ENCODE measurements at places on chromosomes 7 and 10.
A peak's percentile ranks its signal among the peaks of the same experiment; 100 is the strongest.

DNA sequence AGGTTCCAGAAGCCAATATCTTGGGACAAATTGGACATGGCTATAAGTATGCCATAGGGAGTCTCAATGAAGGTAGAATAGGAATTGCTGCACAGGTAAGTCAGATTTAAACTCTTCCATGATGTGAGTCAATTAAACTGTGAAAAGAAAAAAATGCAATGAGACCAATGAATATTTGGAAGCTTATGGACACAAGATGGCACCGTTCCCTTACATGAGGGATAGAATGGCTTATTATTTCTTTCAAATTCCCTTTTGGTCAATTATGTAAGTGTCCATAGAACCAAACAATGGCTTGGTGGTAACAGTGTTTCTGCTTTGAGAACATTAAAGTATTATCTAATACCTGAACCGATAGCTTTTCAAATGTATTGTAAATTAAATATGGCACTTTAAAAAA lies 35.6 kb downstream of the ACADSB start:
- no peak for DNase-seq

DNA sequence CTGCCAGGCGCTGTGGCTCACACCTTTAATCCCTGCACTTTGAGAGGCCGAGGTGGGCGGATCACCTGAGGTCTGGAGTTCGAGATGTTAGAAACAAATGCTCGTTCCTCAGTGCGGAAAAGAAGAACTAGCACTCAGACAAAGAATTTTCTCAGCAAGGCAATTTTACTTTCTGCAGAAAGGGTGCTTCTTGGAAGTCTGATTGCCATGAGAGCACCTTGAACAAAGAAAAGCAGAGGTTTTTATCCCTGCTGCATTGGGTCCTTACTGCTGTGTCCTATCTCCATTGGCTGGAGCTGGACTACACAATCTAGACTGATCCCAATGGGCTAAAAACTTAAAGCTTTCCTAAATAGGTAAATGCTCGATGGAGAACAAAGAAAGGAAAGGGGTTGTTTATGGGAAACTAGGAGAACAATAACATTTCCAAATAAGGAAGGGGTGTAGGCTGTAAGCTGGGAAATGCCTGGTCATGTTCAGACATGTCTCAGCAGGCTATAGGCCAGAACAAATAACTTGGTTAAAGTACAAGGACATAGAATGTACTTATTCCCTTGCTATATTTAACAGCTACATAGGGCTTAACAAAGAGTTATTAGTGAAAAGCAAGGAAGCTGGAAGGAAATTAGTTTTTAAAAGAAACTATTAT lies 26.1 kb upstream of the ACTR3B start:
- DNase-seq: no peak

DNA sequence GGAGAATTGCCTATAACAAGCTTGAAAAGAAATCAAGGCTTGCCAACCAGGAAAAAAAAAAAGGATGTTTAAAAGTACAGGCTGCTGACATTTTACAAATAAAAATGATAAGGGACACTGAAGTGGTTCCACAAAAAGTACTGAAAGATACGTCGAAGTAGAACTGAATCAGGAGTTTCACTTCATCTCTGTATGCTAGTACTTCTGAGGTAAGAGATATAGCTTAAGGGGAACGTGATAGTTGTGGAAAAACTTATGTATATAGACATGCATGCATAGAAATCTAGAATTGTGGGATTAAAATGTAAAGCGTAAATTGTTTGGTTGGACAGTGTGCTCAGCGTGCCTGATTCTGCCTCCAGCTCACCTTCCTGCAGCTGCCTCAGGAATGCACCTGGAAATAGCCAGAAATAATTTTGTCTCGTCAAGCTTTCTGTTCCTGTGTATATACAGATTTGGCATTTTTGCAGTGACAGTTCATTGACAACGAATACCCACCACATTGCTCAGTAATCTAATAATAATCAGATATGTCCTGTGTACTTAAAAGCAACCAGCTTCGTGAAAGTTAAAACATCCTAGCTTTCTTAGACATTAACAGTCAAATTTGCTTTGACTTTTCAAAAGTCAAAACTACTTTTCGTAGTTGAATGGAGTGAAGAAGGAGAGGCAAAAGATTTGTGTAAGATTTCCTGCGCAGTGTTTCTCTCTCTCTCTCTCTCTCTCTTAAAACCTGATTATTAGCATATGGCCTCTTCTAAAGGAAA lies 1.4 kb downstream of the SOSTDC1 start:
- no peak for DNase-seq

GRCh38 chr7:155377838-155378579 lies 79.9 kb upstream of the EN2 start:
- peak; percentile 60 for DNase-seq

DNA sequence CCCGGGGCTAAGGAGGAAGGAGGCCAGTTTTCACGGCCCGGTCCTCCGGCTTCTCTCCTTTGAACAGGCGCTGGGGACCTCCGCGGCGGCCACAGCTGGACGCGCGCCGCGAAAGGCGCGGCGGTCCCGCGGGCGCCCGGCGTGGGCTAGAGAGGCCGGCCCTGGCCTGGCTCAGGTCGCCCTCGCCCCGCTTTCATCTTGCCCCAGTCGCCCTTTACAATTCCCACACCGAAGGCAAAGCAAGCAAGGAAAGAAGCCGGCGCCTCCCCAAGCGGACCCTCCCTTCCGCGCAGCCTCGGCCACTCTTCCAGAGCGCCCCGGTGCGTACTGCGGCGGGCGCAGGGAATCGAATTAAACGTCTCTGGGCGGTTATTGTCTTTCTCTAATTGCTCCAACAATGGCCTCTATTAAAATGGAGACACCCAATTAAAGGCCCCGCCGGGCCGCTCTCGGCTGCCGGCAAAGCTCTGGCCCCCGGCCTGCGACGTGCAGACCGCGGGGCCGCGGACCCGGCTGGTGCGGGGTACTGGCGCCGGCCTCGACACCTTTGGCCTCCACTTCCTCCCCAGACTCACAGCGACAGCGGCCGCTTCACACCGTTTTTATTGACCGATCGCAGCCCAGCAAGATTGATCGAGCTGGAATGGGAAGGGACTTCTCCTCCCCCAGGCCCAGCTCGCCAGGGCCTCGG lies 4.5 kb upstream of the GATA3 start:
- DNase-seq: no peak

DNA sequence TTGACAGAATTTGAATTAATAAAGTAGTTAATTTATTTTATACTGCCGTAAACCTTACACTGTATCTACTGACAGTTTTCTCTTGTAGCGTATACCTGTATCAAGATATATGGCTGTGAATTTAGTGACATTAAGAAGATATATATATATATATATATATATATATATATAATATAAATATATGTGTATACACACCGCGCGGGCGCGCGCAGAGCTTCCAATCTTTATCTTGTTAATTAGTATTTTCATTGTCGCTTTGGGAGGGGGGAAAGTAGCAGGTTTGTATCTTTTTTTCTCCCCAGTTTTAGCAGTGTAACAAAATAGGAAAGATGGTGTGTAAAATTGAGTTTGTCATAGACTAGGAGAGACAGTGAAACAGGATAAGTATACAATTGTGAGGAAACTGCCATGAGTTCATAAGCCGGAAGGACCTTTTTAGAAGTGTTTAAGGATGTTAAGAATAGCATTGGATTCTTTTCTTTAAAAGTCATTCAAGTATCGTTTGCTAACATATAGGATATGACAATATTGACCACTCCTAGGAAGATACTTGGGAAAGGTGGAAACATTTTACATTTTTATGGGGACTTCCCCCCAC lies 2.0 kb downstream of the PLEKHA1 start:
- no peak for DNase-seq

GRCh38 chr7:108002726-108003598 lies at the start of gene LAMB1:
LAMB1 (minus strand) TSS chr7:108003161; CDS start chr7:108002885, 276 bp downstream.
- DNase-seq: peak; percentile 81

- peak; percentile 21 for DNase-seq
Observed at GRCh38 chr7:105691680-105692564, 110.6 kb upstream of the EFCAB10 start.

- DNase-seq: peak; percentile 87
Observed at GRCh38 chr7:27364344-27364758, 121.7 kb downstream of the EVX1 start.

DNA sequence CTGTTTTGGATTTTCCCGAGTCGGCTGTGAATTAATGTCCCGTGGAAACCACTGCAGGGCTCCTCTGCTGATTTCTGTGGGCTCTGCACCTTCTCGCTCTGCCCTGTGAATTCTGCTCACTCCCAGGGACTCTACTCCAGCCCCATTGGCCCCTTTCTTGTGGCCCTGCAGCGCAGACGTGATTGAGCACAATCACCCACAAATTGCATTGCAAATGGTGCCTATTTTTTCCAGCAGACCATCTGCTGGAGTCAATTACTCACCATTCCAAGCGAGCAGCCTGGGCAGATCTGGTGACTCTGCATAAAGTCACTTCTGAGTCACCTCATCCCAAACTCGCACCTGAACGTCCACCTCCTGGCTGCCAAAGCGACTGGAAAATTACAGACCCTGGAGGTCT lies 235.8 kb downstream of the PAXIP1 start:
- no peak for DNase-seq

- no peak for DNase-seq
Observed at GRCh38 chr10:104521901-104522694, 119.0 kb upstream of the SORCS3 start.

DNA sequence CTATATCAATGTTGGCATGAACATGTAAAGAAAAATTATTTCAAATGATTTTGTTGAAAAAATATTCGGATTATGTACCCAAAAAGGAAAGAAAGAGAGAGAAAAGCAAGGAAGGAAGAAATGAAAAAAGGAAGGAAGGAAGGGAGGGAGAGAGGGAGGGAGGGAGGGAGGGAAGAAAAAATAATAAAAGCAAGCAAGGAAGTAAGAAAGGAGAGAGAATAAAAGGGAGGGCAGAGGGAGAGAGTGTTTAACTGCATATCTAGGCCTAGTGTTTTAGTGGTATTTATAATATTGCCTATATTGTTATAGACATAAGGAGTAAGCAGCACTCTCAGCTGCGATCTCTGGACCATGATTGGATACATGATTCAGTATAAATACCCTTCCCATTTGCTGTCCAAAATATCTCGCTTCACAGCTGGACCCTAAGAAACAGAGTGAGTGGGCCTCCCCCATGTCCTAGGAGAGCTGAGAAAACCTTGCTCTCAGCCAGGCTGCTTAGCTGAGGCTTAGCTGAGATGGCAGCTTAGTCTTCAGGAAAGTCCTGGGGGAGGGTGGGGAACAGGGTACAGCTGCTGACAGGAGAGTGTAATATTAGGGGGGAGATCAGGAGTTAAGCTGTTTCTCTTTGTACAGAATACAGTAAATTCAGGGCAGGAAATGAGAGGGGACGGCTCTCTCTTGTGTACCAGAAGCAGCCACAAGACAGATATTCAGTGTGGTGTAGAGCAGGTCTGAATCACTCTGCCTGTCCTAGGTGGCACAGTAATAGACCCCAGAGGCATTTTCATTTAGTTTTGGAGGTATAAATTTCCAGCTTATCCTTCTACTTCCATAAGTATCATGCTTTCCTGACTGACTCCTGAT lies 66.8 kb upstream of the TARP start:
- no peak for DNase-seq

- no peak for DNase-seq
Observed at GRCh38 chr7:113698556-113699220, 220.1 kb downstream of the PPP1R3A start.

DNA sequence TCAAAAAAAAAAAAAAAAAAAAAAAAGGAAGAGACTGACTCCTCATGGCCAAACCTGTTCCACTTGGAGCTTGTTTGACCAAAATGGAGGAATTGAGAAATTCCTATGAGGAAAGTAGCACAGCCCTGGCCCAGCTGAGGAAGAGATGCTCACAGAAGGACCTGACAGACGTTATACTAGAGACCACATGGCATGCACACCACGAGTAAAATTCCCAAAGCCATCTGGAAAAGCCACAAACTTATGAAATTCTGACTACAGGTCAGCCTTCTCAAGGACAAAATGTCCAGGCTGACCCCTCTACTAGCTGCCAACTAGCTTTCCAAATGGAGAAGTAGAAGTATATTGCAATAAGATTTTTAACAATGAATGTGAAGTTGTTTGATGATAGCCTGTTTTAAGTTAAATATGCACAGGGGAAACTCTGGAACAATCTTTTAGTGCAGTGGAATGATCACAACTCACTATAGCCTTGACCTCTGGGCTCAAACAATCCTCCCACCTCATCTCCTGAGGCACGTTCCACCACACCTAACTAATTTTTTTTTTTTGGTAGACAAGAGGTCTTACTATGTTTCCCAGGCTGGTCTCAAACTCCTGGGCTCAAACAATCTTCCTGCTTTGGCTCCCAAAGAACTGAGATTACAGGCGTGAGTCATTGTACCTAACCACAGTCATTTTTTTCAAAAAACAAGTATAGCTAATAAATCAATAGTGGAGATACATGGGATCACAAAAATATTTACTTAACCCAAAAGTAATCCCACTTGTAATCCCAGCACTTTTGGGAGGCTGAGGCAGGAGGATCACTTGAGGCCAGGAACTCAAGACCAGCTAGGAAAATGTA lies 75.7 kb downstream of the AKR1D1 start:
- no peak for DNase-seq

DNA sequence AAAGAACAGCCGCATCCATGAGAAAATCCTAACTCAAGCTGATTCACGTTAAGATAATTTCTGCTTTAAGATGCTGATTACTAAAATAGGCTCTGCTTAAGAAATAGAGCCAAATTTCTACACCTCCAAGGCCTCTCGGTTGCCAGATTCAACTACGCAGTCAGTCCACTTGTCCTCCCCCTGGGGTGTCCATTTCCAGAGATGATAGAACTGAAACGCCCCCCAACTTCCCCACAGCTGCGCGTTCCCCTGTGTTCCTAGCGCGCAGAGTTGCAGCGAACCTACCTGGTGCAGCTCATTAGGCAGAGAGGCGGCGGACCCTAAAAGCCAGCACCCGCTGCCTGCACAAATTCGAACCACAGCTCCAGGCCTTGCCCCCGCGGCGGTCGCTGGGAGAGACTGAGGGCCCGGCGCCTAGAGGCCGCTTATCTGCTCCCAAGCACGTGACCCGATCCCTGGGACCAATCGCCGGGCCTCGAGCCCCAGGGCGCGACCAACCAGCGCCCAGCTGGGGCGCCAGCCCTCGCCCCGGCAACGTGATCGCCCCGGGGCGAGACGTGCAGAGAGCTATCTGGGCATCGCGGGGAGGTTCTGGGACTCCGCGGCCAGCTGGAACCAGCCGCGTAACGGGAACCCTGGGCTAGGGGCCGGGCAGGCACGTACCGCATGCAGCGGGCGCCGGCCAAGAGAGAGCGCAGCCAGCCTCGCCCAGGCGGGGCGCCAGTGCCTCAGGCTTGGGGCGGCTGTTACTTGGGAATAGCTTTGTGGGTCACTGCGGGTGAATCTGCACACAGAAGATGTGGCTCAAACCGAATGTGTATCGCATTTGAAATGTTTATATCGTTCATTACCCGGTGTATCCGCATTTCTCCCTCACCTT lies at the start of gene PPP1R3C:
PPP1R3C (minus strand) TSS at position 401 of the 880 bp plus-strand sequence; CDS start at position 299, 102 bp downstream.
- peak; percentile 92 for DNase-seq
